ENCODE measurements at places on chromosomes 12 and 14. TPM values are rescaled to one million over a fixed set of nuclear protein-coding genes. Genes with fewer than 3 reads are reported as not detected.

DNA sequence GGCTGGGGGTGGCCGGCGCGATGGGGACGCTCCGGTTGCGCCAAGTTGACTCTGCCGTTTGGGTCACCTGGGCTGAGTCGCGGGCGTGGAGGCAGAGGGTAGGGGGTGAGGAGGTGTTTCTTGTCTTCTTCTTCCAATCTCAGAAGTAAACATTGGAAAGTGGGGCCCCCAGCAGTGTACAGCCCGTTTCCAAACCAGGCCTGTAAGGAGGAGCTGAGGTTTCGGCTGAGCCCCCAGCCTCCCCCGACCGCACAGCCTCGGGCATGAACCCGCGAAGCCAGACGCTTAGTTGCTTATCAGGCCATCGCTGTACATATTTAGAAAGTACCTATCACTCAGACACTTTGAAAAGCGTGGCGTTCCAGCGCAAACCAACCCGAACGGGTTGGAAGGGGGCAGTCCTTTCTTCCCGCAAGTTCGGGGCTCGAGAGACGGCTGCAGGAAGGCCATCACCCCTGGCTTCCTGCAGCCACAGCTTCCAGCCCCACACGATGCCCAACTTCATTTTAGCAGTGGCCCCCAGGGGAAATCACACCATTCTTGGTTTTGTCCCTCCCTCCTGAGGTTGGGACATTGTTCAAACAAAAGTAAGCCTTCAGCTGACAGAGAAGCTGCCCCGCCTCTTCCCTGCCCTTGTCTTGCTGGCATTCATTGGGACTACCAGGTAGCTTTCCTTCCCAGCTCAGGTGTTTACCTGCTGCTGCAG, 164.1 kb downstream of the ZFP36L1 start:
- DNase-seq: no peak

GRCh38 chr12:38538319-38538718, 221.7 kb downstream of the ALG10B start:
- no peak for DNase-seq

KRT75 gene
- total RNA-seq: not detected

- DNase-seq: no peak
Observed at GRCh38 chr12:29990971-29991370, 207.2 kb upstream of the TMTC1 start.

DNA sequence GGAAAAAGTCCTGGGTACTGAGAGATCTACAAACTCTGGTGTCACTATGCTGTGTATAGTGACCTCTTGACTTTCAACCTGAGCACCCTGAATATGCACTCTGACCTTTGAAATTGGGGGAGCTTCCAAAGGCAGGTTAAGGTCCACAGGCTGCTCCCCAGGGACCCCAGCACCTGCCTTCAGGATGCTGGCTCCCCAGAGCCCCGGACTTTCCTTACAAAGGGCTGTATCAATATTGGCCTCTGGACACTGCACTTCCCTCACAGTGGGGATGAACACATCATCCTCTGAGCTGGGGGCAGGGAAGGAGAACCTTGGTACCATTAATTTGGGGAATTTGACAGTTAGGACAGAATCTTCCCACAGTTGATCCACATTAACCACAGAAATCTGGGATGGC, 14.3 kb downstream of the PLD4 start:
- no peak for DNase-seq

SLCO1B3 gene
- total RNA-seq: not detected
